Activated T-helper 1 cell treated with Interleukin-2 at 50 U/mL for 16 hours (primary cell): ENCODE measurements at places on chromosomes 13 and 19.

GRCh38 chr19:44762038-44762437 lies 13.5 kb downstream of the BCL3 start:
- DNase-seq, result no peak

DNA sequence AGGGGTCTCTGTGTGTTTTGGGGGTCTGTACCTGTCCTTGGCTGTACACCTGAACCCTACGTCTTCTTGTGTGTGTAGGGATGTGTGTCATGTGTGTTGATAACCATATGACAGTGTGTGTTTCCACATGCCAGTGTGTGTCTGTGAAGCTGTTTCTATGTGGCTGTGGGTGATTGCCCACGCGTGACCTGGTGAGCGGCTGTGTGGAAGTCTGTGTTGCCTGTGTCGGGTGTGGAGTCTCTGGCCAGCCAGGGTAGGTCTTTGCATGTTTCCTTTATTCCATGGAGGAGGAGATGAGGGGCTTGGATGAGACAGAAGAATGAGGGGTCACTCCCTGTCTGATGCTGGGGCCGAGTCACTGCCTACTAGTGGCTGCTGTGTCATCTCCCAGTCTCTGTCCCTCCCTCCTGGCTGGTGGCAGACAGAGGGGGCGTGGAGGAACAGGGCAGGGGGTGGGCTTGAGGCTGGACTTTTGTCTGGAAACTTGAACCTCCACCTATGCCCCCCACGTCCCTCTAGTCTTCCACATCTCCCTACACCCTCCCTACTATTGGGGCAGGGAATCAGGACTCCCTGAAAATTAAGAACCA lies 2.8 kb upstream of the FOSB start:
- no peak for DNase-seq

GRCh38 chr19:46551164-46551563 lies 50.0 kb upstream of the CALM3 start:
- DNase-seq, result no peak

DNA sequence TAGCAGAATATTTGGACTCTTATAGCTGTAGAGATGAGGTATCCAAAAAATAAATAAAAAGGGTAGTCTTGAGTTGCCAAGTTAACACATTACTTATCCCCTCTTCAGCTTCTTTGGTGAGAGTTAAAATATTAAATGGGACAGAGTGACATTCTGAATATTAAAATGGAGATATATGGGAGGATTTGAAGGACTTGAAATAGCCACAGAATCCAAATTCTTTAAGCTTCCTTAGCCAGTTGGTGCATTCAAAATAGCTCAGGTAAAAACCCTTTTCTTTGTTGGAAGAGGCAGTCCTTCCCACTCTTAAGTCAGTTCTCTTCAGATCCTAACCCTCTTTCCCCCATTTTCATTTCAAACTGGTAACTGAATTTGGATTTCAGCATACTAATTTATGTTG lies 130.1 kb upstream of the KLF12 start:
- DNase-seq, result no peak

- DNase-seq, result no peak
These were observed 5.8 kb downstream of the LSR start for GRCh38 chr19:35254341-35255297.

- DNase-seq, result no peak
These were observed 18.2 kb downstream of the ARHGAP33 start for GRCh38 chr19:35793381-35794165.

- DNase-seq, result no peak
These were observed 1.3 kb upstream of the A1BG start for GRCh38 chr19:58354478-58355030.

GRCh38 chr13:20993661-20994440 lies 67.5 kb downstream of the LATS2 start:
- no peak for DNase-seq

- DNase-seq, result peak; percentile 46
These were observed at the start of gene RGS9BP for GRCh38 chr19:32675720-32676185. TSS of gene RGS9BP (plus strand) at chr19:32675848. CDS start at chr19:32676264, 416 bp downstream.

- no peak for DNase-seq
These were observed 748 bp downstream of the RPS15 start for GRCh38 chr19:1438933-1439354.

DNA sequence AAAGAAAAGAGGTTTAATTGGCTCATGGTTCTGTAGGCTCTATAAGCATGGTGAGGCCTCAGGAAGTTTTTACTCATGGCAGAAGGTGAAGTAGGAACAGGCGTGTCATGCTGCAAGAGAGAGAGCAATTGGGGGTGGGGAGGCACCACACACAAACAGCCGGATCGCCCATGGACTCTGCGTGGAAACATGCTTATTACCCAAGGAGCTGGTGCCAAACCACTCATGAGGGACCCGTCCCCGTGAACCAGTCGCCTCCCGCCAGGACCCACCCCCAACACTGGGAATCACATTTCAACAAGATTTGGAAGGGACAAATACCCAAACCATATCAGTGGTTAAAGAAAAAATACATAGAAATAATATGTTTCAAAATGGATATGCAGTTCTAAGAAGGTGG lies 174.6 kb upstream of the RNF113B start:
- no peak for DNase-seq

DNA sequence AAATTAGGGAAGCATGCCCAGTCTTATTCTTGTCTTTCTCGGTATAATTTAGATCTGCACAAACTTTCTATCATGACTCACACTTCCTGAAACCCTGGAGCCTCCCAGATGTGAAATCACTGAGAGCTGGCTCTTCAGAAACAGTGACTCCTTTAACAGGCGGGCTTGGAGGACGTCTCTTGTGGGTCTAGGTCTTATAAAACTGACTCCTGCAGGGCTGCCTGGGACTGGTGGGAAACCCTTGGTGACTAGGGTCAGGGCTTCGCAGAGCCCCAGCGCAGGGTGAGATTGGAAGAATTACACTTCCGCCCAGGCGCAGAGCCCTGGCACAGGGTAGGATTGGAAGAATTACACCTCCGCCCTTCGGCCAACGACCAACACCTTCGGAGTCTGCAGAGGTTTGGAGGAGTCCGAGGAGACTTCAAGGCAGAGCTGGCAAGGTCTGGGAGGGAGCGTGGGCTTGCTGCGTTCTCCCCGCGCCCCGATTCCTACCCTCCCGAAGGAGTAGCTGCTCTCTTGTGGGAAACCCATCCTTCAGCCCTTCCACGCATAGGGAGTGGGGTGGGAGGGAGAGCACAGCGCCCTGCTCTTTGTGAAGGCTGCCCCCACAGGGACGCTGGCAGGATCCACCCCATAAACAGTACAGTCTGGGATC lies 43.4 kb upstream of the MAP3K10 start:
- no peak for DNase-seq

DNA sequence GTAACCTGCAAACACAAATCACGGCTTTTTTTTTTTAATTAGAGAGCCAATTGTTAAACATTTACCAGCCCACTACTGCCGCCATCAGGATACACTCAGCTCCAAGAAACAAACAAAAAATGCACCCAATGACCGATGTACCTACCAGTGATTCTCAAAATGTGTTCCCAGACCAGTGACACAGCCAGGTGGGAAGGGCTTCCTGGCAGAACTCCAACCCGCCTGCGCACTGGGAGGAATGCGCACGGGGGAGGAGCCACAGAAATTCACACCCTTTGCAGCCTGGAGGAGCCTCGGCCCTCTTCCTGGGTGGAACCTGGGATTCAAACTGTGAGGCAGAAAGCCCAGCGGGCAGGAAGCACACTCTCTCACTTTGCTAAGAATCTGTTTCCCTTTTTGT lies 255.9 kb downstream of the TBC1D4 start:
- DNase-seq, result no peak

GRCh38 chr13:112828082-112828699 lies 138.4 kb downstream of the ATP11A start:
- no peak for DNase-seq
